Fibroblast of mammary gland (primary cell): ENCODE measurements at places on chromosomes 12 and 14.

DNA sequence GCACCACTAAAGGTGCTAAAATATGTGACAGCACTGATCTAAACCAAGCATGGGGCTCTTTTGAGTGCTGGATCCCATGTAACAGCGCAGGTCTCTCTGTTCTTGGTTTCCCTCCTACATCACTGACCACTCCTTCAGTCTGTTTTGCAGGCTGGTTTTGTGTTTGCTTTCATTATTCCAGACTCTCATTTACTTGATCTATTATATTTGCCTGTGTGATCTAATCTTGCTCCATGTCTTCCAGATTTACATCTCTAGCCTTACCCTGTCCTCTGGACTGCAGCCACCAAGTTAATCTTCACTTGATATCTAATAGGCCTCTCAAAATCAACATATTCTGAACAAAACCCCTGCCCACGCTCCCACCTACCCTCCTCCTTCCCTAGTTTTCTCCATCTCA is 8.6 kb downstream of the GLIPR1 start:
- DNase-seq: no peak

GRCh38 chr12:64019101-64019500 is 174.6 kb downstream of the SRGAP1 start:
- DNase-seq: no peak

DNA sequence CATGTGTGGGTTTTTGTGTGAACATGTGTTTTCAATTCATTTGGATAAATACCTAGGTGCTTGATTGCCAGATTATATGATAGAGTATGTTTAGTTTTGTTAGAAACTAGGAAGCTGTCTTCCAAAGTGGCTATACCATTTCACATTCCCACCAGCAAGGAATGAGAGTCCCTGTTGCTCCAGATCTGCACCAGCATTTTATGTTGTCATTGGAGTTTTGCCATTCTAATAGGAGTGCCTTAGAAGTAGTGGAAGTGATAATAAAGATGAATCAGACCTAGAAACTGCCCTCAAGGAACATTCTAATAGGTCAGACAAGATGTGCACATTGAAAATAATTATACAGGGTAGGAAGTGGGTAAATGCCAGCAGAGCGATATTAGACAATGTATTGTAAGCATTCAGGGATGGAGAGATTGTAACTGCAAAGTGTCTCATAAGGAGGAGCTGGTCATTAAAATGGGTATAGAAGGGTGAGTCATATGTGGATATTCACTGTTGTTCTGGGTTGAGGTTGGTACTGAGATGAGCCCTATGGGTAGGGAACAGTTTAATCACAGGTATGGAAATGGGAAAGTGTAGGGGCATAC is 71.4 kb downstream of the MNAT1 start:
- peak; percentile 73 for DNase-seq

DNA sequence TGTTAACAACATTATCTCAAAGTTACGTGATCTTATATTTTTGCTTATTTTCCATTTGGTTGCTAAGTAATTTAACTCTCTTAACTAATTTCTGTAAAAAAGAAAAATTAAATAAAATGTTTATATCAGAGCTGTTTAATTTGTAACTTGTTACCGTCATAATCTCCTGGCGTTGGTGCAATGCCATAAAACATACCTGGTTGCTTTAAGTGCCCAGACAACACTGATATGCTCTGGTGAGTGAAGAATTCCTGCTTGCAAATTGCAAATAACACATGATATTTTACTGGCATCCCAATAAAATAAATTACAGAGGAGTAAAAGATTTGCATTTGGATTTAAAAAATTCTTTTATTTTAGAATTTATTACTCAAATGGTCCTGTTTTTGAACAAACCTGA is 640.1 kb upstream of the MIS18BP1 start:
- no peak for DNase-seq

- peak; percentile 50 for DNase-seq
Observed at GRCh38 chr12:9692909-9693308, 23.4 kb downstream of the CLEC2D start.

- DNase-seq: no peak
Observed at GRCh38 chr12:78918268-78918667, 53.7 kb downstream of the SYT1 start.

DNA sequence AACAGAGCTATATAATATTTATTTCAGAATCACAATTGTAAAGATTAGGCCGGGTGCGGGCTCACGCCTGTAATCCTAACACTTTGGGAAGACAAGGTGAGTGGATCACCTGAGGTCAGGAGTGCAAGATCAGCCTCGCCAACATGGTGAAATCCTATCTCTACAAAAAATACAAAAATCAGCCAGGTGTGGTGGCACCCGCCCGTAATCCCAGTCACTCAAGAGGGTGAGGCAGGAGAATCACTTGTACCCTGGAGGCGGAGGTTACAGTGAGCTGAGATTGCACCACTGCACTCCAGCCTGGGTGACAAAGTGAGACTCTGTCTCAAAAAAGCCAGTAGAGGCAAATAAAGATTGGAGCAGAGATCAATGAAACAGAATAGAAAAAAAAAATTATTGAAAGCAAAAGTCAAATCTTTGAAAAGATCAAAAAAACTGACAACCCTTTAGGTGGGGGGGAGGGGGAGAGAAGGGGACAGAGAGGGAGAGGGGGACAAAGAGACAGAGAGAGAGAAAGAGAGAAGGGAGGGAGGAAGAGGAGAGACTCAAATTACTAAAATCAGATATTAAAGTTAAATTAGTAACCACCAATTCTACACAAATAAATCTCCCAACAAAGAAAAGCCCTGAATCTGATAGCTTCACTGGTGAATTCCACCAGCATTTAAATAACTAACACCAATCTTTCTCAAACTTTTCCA is 52.4 kb upstream of the AP4S1 start:
- DNase-seq: no peak

- DNase-seq: no peak
Observed at GRCh38 chr12:104626069-104626837, 169.5 kb downstream of the CHST11 start.

GRCh38 chr12:2306735-2307134 is 253.9 kb downstream of the CACNA1C start:
- no peak for DNase-seq

DNA sequence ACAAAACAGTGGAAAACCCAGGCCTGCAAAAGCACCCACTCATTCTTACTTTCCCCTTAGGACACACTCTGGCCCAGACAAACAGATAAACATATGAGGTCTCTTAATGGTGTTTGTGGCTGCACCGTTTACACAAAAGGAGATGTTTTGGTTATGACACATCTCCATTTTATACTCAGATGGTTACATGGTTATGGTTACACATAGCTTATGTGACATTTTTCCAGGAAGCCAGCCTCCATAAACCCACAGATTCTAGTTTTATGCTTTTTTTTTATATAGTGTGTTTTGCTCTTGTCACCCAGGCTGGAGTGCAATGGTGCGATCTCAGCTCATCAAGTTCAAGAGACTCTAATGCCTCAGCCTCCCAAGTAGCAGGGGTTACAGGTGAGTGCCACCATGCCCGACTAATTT is 3.5 kb upstream of the KLRD1 start:
- DNase-seq: peak; percentile 64

DNA sequence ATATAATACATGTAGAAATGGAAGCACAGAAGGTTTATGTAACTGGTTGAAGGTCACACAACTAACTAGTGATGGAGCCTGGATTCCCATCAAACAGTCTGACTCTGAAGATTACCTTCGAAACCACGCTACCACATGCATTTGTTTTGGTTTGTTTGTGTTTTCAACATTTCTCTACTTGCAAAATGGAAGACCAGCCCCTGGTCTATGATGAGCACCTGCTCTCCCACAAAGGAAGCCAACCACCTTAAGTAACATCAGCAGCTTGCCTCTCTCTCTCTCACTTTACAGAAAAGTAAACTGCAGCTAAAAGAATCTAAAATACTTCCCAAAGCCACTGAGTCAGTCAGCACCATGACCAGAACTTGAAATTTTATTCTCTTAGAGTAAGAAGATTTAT is 186.9 kb upstream of the TMPO start:
- no peak for DNase-seq

DNA sequence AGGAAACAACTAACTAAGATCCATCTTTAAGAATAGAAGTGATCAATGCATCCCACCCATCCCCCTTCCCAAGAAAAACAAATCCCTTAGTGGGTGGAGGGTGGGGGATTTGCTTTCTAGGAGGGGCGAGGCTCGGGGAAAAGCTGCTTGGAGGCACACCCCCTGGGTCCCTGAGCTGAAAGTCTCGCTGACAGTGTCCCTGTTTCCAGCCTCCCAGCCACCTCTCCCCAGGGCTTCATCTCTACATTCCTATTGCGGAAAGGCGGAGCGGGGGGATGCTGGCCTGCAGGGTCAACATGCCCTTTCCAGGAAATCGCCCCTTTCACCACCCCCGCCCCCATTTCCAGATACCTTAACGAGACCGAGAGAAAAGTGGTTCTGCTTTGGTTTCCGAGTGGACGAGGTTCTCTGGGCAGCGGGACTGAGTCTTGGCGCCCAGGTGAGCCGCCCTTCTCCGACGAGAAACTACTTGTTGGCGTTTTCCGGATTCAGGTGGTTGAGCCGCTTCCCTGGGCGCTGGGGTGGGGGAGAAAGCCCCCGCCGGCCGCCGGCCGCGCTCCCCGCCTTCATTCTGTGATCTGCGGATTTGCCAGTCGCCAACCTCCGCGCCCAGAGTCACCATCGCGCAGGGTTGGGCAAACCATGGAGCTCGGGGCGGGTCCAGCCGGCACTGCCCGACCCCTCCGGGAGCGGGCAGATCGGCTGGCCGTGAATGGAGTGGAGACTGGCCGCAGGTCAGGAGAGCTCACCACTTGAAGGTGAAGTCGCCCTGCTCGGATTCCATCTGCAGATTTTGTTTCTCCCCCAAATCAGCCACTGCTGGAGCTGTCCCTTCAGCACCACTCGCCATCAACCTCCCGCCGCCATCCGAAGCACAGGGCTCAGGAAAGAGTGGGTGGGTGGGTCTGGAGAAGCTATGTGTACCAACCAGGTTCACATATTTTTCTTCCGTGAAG is 505 bp downstream of the KCNC2 start:
- peak; percentile 21 for DNase-seq
